ENCODE measurements at places on chromosomes 3 and 15.

DNA sequence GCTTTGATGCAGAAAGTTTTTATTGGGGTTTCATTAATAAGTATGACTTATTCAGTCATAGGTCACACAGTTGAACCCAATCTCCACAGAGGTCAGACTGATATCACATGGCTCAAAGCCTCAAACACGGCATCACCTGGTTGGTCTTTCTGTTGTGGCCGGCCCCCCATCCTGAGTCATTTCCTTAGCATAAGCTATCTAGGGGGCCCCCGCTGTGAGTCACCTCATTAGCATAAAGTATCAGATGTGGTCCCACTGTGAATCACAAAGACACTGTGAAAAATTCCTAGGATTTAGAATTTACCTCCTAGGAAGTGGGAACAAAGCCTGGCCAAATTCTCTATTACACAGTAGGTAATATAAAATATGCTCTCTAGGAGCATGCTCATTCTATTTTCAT is 502.2 kb downstream of the PYDC2 start:
- no peak overlapping the region for H3K27ac ChIP-seq
- no peak overlapping the region for H3K4me3 ChIP-seq
- DNase-seq: no peak
- H3K27me3 ChIP-seq: no peaks in the 10 kb centered on the region
- H3K36me3 ChIP-seq: no peaks in the 10 kb centered on the region
- H3K4me1 ChIP-seq: peaks cover 7% of the 10 kb centered on the region

- H3K4me1 ChIP-seq: peaks cover 40% of the 10 kb centered on the region
- no peak overlapping the region for H3K4me3 ChIP-seq
- H3K27ac ChIP-seq: peak overlapping the region; percentile 93
- no peaks in the 10 kb centered on the region for H3K36me3 ChIP-seq
Measured at GRCh38 chr3:30550246-30550645, 56.2 kb upstream of the TGFBR2 start.

DNA sequence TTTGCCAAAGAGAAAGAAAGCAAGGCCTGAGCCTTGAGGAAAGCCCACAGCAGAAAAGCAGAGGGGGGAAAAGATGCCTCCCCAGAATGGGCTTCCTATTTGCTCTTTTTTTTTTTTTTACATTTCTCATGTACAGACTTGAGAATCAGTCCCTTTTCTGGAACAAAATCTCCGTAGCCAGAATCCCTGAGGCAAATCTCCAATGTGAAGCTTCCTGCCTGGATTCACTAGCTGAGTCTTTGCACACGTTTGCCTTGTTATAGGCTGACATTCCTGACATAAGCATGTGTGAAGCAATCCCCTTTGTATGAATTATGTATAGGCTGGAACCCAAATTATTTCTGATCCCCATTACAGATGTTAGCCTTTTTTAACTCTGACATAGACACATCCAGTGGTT is 52.2 kb upstream of the ACTL6A start:
- no peak for DNase-seq
- peaks cover 3% of the 10 kb centered on the region for H3K36me3 ChIP-seq
- peaks cover 3% of the 10 kb centered on the region for H3K27me3 ChIP-seq
- H3K4me3 ChIP-seq: no peak overlapping the region
- peaks cover 10% of the 10 kb centered on the region for H3K4me1 ChIP-seq

DNA sequence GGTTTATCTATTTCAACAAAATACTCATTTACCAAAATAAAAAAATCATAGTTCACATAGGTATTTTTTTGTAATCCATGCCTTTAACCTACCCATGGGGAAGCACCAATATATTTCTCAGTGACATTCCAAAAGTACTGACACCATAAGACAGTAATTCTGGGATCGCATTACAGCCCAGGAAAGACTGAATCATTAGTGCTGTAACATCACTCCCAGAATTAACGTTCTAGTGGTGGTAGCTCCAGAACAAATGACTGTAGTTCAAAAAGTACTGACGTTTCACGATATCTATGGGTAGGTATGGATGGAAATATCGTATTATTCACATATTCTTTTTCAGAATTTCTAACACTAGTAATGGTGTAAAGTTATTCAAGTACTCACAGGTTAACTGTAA is 54.3 kb upstream of the NEK10 start:
- H3K36me3 ChIP-seq: peaks cover 8% of the 10 kb centered on the region
- H3K27ac ChIP-seq: no peak overlapping the region
- no peaks in the 10 kb centered on the region for H3K27me3 ChIP-seq
- no peaks in the 10 kb centered on the region for H3K4me1 ChIP-seq
- DNase-seq: no peak

DNA sequence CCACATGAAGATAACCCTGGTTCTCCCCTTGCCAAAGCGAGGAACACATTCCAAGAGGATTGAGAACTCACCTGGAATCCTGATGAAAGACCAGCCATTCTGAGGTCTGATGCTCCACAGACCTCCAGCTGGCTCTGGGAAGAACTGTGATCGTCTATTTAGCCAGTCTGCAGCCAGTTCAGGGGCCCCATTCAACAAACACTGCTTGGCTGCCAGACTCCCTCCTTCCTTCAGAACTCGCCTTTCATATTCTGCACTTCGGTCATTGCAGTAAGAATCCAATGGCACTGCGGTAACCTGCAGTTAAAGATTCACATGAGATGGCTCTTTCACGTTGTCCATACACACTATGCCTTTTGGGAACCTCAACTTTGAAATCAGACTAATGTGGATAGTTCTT is 67.6 kb downstream of the CHAC1 start:
- no peak for DNase-seq
- H3K27ac ChIP-seq: peak overlapping the region; percentile 95
- peak overlapping the region; percentile 80 for H3K4me3 ChIP-seq

DNA sequence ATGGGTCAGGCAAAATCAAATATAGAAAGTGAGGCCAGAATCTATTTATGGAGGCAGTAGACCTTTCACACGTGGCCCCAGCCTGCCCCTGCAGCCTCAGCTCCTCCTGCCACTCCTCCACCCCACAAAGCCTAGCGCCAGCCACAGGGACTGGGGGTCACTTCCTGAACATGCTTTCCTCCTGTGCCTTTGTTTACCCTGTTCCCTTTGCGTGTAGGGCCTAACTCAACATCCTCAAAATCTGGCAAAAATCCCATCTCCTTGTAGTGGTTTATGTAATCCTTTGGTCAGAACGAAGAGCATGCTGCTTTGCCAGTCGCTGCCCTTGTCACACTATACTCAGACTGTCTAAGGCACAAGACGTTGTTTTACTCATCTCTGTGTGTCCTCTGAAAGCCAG is 39.6 kb downstream of the KBTBD12 start:
- H3K36me3 ChIP-seq: no peaks in the 10 kb centered on the region
- H3K4me1 ChIP-seq: peaks cover 14% of the 10 kb centered on the region
- H3K27me3 ChIP-seq: no peaks in the 10 kb centered on the region
- H3K27ac ChIP-seq: peak overlapping the region; percentile 14
- DNase-seq: no peak
- H3K4me3 ChIP-seq: no peak overlapping the region

- DNase-seq: no peak
- H3K4me1 ChIP-seq: peaks cover 3% of the 10 kb centered on the region
- H3K4me3 ChIP-seq: no peak overlapping the region
- H3K27ac ChIP-seq: no peak overlapping the region
Measured at GRCh38 chr15:79179597-79179996, 89.0 kb upstream of the RASGRF1 start.

DNA sequence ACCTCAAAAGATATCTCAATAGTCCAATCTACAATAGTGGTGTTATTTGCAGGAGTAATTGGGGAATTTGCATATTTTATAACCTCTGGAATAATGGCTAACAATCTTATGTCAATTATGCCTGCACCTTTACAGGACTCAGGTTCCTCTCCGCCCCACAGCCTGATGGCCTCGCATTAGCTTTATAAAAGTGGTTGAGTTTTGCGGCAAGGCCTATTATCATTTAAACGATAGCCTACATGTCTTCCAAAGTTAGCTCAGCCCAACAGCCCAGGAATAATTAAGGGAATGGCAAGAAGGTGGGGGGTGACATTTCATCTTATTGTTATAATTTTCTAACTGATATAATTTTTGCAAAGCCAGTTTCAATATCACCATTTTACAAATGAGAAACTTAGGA is 97.3 kb downstream of the RTP4 start:
- H3K27me3 ChIP-seq: peaks cover 8% of the 10 kb centered on the region
- DNase-seq: no peak
- H3K4me1 ChIP-seq: peaks cover 2% of the 10 kb centered on the region
- H3K27ac ChIP-seq: no peak overlapping the region

DNA sequence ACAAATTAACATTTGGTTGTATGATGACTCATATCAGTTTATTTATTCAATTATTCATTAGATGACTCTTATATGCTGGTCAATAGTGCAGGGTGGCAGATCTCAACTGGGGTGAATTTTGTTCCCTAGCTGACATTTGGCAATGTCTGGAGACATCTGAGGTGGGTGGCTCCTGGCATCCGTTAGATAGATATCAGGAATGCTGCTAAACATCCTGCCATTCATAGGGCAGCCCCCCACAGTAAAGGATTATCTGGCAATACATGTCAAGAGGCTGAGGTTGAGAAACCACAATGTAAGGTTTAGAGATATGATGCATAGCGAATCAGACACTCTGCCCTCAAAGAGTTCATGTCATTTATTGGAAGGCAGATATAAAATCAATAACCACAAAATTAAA is 719.9 kb downstream of the CADM2 start:
- no peaks in the 10 kb centered on the region for H3K4me1 ChIP-seq
- H3K36me3 ChIP-seq: no peaks in the 10 kb centered on the region
- H3K27me3 ChIP-seq: no peaks in the 10 kb centered on the region
- no peak overlapping the region for H3K27ac ChIP-seq
- H3K4me3 ChIP-seq: no peak overlapping the region
- no peak for DNase-seq

- peak overlapping the region; percentile 93 for H3K27ac ChIP-seq
- DNase-seq: peak; percentile 100
- H3K4me3 ChIP-seq: peak overlapping the region; percentile 97
- peaks cover 9% of the 10 kb centered on the region for H3K36me3 ChIP-seq
- H3K4me1 ChIP-seq: peaks cover 10% of the 10 kb centered on the region
Measured at GRCh38 chr3:23945913-23946687, 1.0 kb downstream of the NR1D2 start.

DNA sequence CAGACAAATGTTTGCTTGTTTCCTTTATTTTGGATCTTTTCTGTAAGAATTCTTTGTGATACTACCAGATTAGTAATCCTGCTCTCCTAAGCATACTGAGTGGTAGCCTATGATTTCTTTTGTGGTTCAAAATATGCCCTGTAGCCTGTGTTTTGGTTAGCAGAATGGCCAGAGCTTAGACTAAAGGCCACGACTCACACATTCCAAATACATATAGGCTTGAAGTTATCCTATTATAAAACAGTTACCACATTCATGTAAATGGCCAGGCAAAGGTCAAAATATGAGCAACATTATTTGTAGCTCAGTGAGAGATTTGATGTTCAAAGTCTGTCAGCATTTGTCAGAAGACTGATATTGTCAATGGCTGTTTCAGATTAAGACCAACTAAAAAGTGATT is 84.5 kb downstream of the MITF start:
- H3K36me3 ChIP-seq: no peaks in the 10 kb centered on the region
- no peak overlapping the region for H3K27ac ChIP-seq
- no peaks in the 10 kb centered on the region for H3K27me3 ChIP-seq
- no peak overlapping the region for H3K4me3 ChIP-seq
- no peak for DNase-seq

DNA sequence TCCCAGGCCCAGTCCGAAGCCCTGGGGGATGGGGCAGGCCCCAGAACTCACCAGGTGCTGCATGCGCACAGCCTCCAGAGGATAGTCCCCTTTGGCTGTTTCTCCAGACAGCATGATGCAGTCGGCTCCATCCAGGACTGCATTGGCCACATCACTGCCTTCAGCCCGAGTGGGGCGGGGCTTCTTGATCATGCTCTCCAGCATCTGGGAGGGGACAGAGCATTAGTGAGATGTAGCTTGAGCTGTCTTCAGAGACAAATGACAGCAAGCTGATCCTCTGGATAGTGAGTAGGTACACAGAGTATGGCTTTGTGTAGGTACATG is 9.1 kb upstream of the GRAMD2A start:
- no peaks in the 10 kb centered on the region for H3K4me1 ChIP-seq
- H3K27ac ChIP-seq: peak overlapping the region; percentile 44
- H3K4me3 ChIP-seq: peak overlapping the region; percentile 63

DNA sequence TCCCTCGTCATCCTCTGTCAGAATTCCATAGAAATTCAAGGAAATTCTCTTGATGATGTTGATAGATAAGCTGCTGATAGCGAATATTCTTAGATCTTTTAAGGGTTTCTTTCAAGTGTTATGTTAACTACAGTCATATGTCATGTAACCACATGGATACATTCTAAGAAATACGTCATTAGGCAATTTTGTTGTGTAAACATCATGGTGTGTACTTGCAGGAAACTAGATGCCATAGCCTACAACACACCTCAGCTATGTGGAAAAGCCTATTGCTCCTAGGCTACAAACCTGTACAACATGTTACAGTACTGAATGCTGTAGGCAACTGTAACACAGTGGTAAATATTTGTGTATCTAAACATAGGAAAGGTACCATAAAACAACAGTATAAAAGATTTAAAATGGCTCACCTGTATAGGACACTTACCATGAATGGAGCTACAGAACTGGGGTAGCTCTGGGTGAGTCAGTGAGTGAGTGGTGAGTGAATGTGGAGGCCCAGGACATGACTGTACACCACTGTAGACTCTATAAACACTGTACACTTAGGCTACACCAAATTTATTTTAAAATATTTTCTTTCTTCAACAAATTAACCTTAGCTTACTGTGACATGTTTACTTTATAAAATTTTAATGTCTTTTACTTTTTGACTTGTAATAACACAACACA is 34.6 kb downstream of the GLDN start:
- H3K4me1 ChIP-seq: no peaks in the 10 kb centered on the region
- H3K27ac ChIP-seq: no peak overlapping the region
- DNase-seq: no peak
- H3K27me3 ChIP-seq: no peaks in the 10 kb centered on the region
- no peak overlapping the region for H3K4me3 ChIP-seq

- H3K4me1 ChIP-seq: no peaks in the 10 kb centered on the region
- H3K36me3 ChIP-seq: peaks cover 34% of the 10 kb centered on the region
- H3K27ac ChIP-seq: no peak overlapping the region
- no peak for DNase-seq
- no peaks in the 10 kb centered on the region for H3K27me3 ChIP-seq
Measured at GRCh38 chr15:52221730-52222129, 30.5 kb upstream of the GNB5 start.

- H3K27me3 ChIP-seq: peaks cover 12% of the 10 kb centered on the region
- H3K4me1 ChIP-seq: peaks cover 49% of the 10 kb centered on the region
- DNase-seq: peak; percentile 79
- H3K4me3 ChIP-seq: peak overlapping the region; percentile 47
- H3K36me3 ChIP-seq: no peaks in the 10 kb centered on the region
Measured at GRCh38 chr3:52446631-52447511, 2.0 kb upstream of the SEMA3G start.

Data from endothelial cell (in vitro differentiated cells).